ENCODE measurements at places on chromosomes 16 and 17.

DNA sequence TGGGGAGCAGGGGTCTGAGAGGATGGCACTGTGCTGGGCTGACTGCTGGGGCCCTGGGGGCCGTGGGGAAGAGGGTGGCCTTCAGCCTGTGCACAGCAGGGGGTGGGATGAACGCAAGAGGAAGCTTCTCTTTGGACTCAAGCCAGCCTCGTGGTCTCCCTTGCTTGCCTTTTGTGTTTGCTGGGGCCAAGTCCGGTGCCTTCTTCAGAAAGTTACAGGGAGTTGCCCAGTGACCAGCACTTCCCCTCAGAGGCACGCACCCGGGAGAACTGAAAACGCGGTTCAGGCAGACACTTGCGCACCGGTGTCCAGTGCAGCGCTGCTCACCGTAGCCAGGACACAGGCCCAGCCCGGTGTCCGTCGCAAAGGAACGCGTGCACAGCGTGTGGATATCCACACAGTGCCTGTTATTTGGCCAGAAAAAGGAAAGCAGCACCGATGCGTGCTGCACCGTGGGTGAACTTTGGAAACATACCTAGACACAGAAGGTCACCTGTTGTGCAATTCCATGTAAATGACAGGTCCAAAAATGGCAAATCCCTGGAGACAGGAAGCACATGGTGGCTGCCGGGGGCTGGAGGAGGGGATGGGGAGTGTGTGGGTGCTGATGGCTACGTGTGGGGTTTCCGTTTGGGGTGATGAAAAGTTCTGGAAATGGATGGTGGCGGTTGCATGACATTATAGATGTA lies 29.4 kb upstream of the NUDT16L1 start:
- no peak for DNase-seq

DNA sequence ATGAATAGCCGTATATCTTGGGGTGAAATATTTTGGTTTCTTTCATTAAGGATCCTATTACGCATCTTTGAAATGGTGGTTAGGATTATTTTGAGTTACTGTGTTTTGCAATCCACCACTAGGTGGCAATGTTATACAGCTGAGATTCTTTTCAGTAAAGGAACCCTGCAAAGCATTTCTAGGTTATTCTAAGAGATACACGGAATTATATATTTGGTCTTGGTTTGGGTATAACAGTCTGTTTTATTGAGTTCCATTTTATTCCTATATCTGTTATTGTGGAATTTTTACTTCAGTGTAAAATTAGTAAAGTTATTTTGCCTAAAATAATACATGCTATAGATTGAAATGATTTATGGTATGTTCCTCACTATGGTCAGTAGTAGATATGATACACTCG lies 62.9 kb upstream of the CPHXL start:
- DNase-seq = peak; percentile 15

GRCh38 chr17:21285164-21286065 lies 904 bp downstream of the MAP2K3 start:
- DNase-seq = no peak

DNA sequence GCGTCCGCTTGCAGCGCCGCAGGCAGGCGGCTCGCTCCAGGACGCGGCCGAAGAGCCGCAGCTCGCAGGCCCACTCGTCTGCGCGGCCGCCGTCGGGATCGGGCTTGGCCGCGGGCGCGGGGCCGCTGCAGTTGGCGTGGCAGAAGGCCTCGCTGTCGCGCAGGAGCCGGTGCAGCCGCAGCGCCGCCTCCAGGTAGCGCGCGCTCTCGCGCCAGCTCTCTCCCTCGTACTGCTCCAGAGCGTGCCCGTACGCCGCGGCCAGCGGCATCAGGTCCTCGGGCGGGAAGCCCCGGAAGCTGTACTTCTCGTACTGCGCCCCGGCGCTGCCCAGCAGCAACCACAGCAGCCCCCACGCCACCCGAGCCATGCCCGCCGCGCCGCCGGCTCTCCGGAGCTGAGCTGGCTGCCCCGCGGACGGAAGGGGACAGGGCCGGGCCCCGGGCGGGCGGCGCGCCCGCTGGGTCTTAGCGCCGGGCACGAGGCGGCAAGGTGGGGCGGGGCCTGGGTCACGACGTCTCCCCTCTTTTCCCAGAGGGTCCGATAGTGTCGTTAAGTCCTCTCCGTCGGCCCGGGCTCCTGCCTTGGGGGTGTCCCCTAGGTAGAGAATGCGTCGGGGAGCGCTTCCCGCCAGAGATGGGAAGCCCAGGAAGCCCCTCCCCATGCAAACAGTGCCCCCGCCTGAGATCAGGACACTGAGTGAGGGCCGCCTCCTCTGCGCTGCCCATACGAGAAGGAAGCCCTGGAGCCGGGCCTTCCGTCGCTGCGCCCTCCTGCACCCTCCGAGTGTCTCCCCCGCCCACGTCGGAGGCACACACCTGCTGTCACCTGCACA lies at the start of gene P3H4:
Gene P3H4, minus strand, starts transcription at position 401 of the 832 bp plus-strand sequence. Its CDS starts 34 bp downstream, at position 367.
- no peak for DNase-seq

GRCh38 chr17:43423777-43424455 lies 25.1 kb downstream of the ARL4D start:
- no peak for DNase-seq

- no peak for DNase-seq
Observed at GRCh38 chr16:49259330-49259729, 22.3 kb downstream of the CBLN1 start.

- no peak for DNase-seq
Observed at GRCh38 chr17:36089888-36090836, at the start of gene CCL3. CCL3 (minus strand) TSS chr17:36090143; CDS start chr17:36090058, 85 bp downstream.

GRCh38 chr16:85582229-85582991 lies 30.7 kb upstream of the GSE1 start:
- no peak for DNase-seq

- DNase-seq = no peak
Observed at GRCh38 chr17:80815151-80815681, 176.4 kb upstream of the CHMP6 start.

GRCh38 chr16:88013766-88014251 lies 62.6 kb downstream of the BANP start:
- no peak for DNase-seq

DNA sequence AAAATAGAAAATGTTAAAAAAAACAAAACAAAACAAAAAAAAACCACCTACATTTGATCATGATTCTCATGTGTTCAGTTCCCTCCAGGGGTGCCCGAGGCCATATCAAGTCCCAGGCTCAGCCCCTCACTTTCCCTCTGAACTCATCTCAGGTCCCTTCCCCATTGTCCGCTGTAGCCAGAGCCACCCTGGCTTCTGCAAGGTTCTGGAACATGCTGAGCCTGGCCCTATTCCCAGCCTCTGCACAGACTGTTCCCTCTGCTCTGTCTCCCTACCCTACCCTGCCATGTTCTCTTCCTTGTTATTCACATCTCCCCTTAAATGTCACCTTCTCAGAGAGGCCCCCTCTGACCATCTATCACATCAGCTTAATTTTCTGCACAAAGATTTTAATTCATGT lies 46.9 kb downstream of the TK2 start:
- no peak for DNase-seq
